ENCODE measurements at places on chromosomes 5 and 9.

- DNase-seq: no peak
Observed at GRCh38 chr5:61084658-61085057, 77.6 kb downstream of the SMIM15 start.

DNA sequence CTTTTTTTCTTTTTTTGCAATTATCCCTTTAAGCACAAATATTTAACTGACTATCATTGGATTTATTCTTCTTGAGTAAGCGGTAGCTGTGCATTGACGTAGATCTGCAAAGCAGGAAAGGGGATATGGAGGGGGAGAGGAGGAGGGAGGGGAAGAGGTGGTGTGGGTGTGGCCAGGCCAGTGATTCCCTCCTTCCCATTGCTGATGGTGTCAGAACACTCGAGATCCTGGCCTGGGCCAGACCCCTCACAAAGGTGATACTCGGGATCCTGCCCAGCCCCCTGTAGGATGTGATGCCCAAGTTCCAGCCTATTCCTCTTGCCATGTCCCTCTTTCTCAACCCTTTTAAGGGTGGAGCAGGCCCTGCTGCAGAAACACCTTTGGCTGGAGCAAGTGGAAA lies 9.9 kb downstream of the SLC36A3 start:
- no peak for DNase-seq

GRCh38 chr9:115034801-115035200 lies 83.2 kb downstream of the TNC start:
- DNase-seq: peak; percentile 55

- DNase-seq: no peak
Observed at GRCh38 chr5:178349075-178349511, 116.5 kb upstream of the PHYKPL start.

GRCh38 chr9:78397045-78397444 lies 100.1 kb downstream of the PSAT1 start:
- no peak for DNase-seq

DNA sequence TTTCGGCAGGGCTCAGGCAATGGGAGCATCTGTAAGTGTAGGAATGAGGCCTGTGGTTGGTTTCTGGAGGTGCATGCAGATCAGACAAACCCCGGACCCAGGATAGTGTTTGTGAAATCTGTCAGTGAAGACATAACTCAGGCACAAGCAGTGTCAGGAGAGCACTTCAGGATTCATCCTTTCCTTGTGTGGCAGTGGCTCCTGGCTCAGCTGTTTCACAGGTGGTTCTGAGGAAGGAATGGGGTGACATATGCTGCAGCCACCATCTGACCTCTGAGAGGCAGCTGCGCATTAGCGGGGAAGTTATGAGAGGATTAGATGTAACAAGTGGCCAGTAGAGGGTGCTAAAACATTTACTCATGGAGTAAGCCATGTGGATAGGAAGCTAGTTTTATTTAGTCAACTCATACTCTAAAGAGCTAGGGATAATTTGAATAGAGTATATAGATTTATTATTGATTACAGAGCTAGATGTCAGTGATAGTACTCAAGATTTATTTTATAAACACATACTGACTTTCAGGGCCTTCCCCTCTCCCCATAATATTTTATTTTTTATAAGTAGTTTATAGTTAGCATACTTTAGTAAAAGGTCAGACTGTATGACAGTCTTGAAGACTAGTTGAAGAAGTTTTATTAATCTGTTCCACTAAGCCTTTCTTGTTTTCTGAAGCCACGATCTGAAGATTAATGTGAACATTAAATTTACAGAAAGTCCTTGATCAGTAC lies 28.4 kb downstream of the NNT start:
- no peak for DNase-seq

DNA sequence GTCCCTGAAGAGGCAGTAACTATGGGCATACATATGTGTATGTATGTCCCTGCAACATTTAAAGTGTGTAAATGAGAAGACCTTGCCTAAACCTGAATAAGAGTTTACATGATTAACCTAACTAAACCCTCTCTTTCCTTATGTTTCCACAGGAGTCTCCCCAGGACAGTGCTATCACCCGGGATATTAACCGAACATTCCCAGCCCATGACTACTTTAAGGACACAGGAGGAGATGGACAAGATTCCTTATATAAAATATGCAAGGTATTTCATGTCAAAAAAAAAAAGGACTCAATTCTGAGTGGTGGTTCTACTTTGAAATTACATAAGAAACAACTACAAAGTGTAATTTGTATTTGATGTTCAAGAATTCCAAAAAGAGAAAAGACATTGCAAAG lies 31.7 kb downstream of the GPR21 start:
- DNase-seq: no peak

GRCh38 chr5:159273923-159274322 lies 10.8 kb downstream of the UBLCP1 start:
- no peak for DNase-seq

- no peak for DNase-seq
Observed at GRCh38 chr5:119862619-119863018, 233.3 kb downstream of the FAM170A start.

DNA sequence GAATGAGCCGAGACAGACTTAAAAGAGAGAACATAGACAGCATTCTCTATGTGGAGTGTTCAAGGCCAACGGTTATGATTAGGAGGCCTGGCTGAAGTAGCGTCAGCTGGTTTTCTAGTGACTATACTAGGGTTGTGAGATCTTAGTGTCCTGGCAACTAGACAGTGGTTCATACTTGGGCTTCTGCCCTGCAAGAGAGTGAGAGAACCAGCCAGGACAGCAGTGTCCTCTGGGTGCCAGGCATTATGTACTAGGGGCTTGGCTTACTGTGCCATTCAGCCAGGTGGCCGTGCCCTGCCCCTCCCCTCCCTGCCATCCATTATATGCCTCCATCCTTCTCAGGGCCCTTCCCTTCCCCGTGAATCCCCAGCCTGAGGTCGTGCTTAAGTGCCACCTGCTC lies 56.8 kb downstream of the TRIO start:
- no peak for DNase-seq

GRCh38 chr5:158700231-158701006 lies 399.3 kb downstream of the EBF1 start:
- DNase-seq: peak; percentile 68

GRCh38 chr9:111158999-111159398 lies 120.7 kb upstream of the LPAR1 start:
- no peak for DNase-seq

GRCh38 chr9:110125207-110125751 lies 82.7 kb downstream of the C9orf152 start:
- DNase-seq: peak; percentile 82

DNA sequence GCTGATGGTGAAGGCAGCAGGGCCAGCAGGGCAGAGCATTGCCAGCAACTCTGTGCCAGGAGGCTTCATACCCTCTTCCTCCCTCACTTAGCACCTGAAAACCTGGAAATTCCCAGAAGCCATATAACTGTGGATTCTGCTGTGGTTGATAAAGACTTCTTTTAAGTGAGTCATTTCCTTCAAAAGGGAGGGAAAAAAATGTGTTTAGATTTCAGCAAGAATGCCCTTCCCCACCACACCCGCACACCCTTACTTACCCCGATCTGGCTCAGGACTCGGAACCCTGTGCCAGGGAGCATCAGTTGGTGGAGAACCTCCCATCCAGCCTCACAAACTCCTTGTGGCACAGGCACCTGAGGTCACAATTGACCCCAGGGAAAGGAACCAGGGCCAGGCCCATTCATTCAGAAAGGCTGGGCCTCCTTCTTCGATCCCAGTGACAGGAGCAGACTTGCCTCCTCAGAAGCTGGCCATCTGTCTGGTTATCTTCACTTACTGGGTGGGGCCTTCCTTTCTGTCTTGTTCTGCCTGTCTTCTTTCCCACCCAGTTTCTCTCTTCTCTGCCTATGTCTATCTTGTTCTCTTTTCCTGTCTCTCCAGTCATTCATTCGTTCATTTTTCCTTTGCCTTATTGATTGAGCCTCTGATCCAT lies 62.6 kb downstream of the PLAC8L1 start:
- peak; percentile 21 for DNase-seq

- DNase-seq: no peak
Observed at GRCh38 chr5:78563621-78564020, 85.0 kb downstream of the LHFPL2 start.

- DNase-seq: peak; percentile 87
Observed at GRCh38 chr5:136006761-136007251, 22.0 kb upstream of the TGFBI start.

- no peak for DNase-seq
Observed at GRCh38 chr9:124849801-124850200, 3.5 kb upstream of the WDR38 start.

DNA sequence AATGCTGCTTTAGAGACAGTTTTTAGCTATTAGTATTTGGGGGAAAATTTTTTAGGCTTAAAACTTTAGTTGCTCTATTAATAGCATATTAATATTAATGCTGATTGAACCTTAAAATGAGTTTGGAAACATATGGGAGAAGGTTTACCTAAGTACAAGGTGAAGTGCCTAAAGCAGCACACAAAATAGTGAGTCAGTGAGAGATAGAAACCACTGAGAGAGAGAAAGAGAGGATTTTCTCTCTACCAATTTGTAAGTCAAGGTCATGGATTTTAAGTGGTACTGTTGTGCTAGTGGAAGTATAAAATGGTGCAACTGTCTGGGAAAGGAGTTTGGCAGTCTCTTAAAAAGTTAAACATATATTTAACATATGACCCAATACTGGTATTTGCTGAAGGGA lies 64.9 kb downstream of the MARCHF3 start:
- DNase-seq: no peak

DNA sequence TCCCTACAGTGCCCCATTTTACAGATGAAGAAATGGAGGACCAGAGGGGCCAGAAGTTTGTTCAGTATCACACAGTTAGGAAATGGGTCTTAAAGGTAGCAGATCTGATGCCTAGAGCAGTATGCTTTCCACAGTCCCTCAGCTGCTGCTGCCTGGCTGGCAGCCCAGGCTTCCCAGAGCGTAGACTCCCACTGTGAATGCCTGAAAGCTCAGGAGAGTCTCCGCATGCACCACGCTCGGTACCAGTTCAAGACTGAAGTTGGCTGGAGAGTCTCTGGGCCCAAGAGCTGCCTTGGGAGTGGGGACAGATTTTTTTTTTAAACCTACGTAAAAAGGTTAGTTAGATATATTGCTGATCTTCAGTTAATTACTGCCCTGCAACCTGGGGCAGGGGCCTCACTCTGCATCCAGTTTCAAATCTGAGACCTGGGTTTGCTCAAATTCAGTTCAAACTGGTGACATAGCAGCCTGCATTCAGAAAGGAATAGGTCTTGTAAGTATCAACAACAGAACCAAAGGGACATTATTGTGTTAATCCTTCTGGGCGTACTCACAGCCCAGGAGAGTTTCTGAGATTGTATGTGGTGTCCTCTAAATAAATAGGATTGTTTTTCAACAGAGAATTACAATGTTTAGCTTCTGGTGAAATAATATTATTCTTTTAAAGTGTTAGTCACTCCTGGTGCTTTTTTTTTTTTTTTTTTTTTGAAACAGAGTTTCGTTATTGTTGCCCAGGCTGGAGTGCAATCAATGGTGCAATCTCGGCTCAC lies 8.3 kb downstream of the NANS start:
- DNase-seq: no peak

DNA sequence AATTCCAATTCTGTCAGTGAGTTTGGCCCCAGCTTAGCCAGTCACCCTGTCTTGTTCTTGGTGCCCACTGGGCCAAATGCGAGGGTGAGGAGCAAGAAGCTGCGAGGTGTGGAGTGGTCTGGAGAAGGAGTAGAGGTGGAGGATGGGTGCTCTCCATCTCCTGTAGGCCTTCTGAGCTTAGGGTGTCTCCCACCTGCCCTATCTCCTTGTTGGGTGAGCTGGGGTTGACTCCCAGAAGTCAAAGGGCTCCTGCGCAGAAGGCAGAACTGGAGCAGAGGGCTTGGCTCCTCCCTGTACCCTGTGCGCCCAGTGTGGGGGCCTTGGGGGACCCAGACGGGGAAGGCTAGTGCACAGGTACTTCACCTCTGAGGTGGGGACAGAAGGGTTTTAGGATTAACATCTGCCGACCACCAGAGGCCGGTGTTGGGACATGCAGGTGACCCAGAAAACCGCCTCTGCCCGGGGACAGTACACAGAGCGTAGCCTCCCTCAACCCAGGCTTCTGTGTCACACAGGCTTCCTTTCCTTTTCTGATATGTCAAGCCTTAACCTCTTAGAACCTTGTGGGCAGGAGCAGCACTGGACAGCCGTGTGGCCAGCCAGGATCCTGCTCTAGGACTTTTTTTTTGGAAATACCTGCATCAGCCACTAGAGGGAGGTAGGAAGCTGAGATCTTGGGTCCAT lies 16.9 kb downstream of the IL5 start:
- DNase-seq: no peak

DNA sequence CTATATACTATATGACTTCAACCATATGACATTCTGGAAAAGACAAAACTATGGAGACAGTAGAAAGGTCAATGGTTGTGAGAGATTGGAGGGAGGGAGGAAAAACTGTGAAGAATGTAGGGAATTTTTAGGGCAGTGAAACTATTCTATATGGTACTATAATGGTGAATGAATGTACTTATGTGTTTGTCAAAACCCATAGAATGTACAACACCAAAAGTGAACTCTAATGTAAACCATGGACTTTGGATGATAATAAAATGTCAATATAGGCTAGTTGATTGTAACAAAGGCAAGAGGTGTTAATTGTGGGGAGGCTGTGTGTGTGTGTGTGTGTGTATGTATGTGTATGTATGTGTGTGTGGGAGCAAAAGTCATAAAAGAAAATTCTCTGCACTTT lies 10.8 kb upstream of the STOM start:
- DNase-seq: no peak

DNA sequence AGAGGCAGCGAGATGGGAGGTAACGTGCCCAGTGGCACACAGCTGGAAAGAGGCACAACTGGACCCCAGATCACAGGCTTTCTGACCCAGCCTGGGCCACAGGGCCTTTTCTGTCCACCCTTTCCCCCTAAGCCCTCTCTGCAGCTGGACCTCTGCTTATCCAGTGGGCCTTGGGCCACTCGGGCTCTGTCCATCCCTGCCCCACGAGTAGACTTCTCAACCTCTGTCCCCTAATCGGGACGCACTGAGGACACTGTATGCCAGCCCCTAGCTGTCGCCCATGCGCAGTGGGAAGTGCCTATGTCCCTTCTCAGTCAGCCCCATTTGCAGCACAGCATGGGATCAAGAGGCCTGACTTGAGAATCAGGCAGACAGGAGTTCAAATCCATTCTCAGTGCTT lies 65.6 kb upstream of the NEURL1B start:
- no peak for DNase-seq

DNA sequence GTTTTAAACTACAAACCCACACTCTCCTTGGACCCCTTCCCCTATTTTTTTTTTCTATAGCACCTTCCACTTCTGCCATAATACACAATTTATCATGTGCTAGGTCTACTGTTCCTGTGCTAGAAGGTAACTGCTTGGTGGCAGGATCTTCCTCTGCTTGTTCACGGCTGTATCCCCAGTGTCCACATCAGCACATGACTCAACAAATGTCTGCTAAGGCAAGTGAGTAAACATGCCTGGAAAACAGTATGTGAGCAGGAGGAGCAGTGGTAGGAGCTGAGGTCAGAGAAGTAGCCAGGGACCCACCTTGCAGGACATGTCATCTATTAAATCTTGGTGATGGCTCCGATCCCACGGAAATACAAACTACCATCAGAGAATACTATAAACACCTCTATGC lies 79.4 kb downstream of the AUH start:
- no peak for DNase-seq

Measured in GM04503 (cell line).